Naive B cell (primary cell): ENCODE measurements at places on chromosomes 16 and 17. TPM values are rescaled to one million over a fixed set of nuclear protein-coding genes. Genes with fewer than 3 reads are reported as not detected.
A peak's percentile ranks its signal among the peaks of the same experiment; 100 is the strongest.

Gene C16orf74
- 174 TPM for polyA plus RNA-seq

DNA sequence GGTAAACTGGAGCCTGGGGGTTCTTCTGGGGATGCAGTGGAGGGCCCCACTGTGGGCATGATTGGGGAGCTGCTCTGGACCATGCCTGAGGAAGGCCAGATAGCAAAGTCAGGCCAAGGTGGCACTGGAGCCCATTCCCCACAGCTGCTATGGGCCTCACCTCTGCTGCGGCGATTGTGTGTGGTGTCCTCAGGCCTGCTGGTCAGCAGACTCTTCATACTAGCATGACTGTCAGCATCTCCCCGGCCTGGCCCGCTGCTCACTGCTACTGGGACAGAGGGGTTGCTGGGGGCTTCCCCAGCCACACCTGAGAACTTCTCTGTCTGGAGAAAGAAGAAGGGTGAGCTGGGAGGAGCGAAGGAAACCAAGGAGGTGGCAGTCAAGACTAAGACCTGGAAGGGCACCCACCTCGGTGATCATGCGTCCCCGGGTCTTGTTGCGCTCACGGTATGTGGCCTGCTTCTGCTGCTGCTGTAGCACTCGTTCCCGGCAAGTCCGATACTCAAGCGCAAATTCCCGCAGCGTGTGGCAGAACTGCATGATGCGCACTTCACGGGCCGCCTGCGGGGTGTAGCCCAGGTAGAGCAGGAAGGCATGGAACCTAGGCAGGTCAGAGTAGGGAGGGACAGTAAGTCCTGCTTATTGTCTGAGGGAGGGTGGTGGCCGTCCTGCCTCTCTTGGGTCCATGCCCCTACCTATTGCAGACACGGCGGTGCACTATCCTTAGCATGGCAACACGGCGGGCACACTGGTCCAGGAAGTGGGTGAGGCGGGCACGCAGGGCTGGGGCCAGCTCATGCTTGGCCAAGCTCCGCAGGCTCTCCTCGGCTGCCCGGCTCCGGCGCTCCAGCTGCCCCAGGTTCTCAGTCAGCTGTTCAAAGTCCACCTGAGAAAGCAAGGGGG is 3.2 kb downstream of the TMEM208 start:
- no peaks in the 10 kb centered on the region for H3K27me3 ChIP-seq
- peaks cover 3% of the 10 kb centered on the region for H3K36me3 ChIP-seq
- no peak for DNase-seq

- H3K27ac ChIP-seq = no peak overlapping the region
- no peaks in the 10 kb centered on the region for H3K27me3 ChIP-seq
- no peak for DNase-seq
- peaks cover 9% of the 10 kb centered on the region for H3K36me3 ChIP-seq
Observed at GRCh38 chr16:89426736-89427530, 63.4 kb downstream of the ANKRD11 start.

DNA sequence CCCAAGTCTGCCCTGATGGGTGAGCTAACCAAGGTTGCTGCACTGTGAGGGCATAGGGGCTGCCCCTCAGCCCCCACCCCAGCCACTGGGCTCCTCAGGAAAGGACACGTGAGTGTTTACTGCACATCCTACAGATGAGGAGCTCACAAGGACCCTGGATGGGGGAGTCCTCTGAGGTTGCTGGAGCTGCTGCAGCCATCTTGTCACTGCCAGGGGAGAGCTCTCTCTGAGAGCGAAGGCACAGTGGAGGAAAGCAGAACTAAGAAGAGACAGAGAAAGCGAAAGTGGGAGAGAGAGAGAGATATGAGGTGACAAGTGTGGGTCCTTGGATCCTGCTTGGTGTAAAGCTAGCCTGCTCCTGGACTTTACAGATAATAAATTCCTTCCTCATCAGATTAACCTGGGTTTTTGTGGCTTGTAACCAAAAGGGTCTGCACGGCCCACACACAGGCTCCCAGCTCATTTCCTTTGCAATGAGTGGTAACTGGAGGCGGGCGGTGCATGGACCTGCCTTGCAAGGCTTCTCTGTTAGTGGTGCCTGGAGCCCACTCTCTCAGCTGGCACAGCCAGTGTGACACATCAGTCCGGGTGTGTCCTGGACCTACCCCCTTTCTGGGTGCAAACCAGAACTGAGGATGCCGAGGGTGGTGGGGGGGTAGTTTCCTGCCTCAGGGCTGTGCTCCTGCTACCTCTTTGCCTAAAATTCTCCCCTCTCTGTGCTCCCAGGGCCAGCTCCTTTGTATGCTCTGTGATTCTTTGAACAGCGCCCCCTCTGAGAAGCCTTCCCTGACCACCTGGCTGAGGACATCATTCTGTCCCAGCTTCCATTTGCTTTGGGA is 14.2 kb downstream of the SNX20 start:
- H3K4me1 ChIP-seq = peaks cover 14% of the 10 kb centered on the region
- peaks cover 19% of the 10 kb centered on the region for H3K36me3 ChIP-seq
- H3K27me3 ChIP-seq = no peaks in the 10 kb centered on the region
- H3K4me3 ChIP-seq = peak overlapping the region; percentile 41
- DNase-seq = peak; percentile 25

GRCh38 chr16:56388209-56388608 is 37.1 kb downstream of the AMFR start:
- DNase-seq = no peak
- H3K27ac ChIP-seq = no peak overlapping the region
- H3K4me1 ChIP-seq = peaks cover 1% of the 10 kb centered on the region
- H3K27me3 ChIP-seq = no peaks in the 10 kb centered on the region
- H3K36me3 ChIP-seq = peaks cover 55% of the 10 kb centered on the region

- DNase-seq = no peak
- H3K27me3 ChIP-seq = no peaks in the 10 kb centered on the region
- no peak overlapping the region for H3K4me3 ChIP-seq
- no peak overlapping the region for H3K27ac ChIP-seq
- no peaks in the 10 kb centered on the region for H3K36me3 ChIP-seq
Observed at GRCh38 chr17:68453991-68454665, 3.2 kb downstream of the WIPI1 start.

Gene SDR42E2
- 0.21 TPM for polyA plus RNA-seq

Gene CCDC102A
- polyA plus RNA-seq = 3.8 TPM

GRCh38 chr16:30397056-30397455 is 1.8 kb downstream of the ZNF48 start:
- H3K4me3 ChIP-seq = peak overlapping the region; percentile 77
- no peak for DNase-seq
- H3K4me1 ChIP-seq = peaks cover 60% of the 10 kb centered on the region
- no peaks in the 10 kb centered on the region for H3K27me3 ChIP-seq
- H3K36me3 ChIP-seq = no peaks in the 10 kb centered on the region

DNA sequence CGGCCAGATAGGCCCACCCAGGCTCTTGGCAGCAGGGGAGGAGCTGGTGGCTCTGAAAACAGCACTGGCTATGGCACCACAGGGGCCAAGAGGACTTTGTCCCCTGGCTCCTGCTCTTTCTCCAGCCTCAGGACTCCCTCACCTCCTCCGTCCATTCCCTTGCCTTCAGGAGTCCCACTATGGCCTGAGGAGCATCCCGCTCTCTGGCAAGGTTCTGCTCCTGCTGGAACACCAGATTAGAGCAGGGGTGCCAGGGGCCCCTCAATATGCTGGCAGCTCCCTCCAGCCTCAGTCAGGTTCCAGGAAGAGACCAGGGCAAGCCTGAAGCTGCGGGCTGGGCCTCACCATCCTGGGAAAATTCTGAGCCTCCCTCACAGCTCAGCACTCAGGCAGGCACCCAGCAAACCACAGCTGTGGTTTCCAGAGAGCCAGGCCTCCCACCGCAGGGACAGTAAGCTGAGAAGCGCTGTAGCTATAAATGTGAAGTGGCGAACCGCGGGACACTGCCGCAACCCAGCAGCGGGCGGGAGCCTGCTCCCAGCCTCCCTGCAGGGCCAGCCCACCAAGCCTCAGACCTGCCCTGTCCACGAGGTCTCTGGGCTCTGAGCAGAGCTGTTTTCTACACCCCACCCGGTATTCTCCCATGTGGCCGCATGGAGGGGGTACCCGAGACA is 25.7 kb downstream of the C17orf100 start:
- peaks cover 9% of the 10 kb centered on the region for H3K4me1 ChIP-seq
- H3K27me3 ChIP-seq = peaks cover 21% of the 10 kb centered on the region
- H3K4me3 ChIP-seq = no peak overlapping the region

Gene GJC1
- not detected for polyA plus RNA-seq

DNA sequence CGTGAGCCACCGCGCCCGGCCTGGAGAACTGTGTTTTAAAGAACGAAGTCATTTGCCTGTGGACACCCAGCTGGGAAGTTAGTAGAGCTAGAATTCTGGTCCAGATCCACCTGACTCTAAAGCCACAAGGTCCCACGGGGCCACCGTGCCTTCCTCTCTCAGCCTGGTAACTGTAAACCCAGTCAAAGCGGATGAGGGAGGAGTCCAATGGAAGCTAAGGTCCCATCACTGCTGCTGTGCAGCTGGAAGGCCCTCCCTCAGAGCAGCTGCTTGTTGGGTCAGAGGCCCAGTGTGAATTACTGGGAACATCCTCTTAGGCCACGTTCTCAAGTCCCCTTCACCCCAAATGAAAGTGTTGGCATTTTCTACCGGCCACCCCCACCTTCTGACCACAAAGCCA is 48.8 kb upstream of the CACNG5 start:
- no peaks in the 10 kb centered on the region for H3K27me3 ChIP-seq
- H3K4me1 ChIP-seq = peaks cover 12% of the 10 kb centered on the region
- H3K36me3 ChIP-seq = no peaks in the 10 kb centered on the region
- DNase-seq = peak; percentile 23
- H3K4me3 ChIP-seq = no peak overlapping the region
- H3K27ac ChIP-seq = peak overlapping the region; percentile 34

Gene HSD11B2
- not detected for polyA plus RNA-seq

Gene TAF1C
- polyA plus RNA-seq = 7.2 TPM

DNA sequence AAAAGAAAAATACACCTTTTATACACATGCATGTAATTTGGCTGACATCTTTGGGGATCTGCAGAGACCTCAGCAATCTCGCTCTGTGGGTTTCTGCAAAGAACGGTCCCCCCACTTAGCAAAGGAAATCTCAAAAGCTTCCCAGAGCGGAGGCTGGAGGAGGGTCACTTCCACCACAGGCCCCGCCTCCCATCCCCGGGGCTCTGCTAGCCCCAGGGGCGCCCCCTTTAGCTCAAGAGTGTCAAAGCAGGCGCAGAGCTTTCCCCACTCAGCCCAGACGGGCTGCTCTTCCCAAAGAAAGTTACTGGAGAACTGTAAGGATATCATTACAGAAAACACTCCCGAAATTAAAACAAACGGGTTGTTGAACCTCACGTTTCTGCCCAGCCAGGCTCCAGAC is 11.4 kb downstream of the SLC13A5 start:
- H3K36me3 ChIP-seq = no peaks in the 10 kb centered on the region
- H3K4me3 ChIP-seq = no peak overlapping the region
- no peak for DNase-seq

Gene FBXO39
- not detected for polyA plus RNA-seq

DNA sequence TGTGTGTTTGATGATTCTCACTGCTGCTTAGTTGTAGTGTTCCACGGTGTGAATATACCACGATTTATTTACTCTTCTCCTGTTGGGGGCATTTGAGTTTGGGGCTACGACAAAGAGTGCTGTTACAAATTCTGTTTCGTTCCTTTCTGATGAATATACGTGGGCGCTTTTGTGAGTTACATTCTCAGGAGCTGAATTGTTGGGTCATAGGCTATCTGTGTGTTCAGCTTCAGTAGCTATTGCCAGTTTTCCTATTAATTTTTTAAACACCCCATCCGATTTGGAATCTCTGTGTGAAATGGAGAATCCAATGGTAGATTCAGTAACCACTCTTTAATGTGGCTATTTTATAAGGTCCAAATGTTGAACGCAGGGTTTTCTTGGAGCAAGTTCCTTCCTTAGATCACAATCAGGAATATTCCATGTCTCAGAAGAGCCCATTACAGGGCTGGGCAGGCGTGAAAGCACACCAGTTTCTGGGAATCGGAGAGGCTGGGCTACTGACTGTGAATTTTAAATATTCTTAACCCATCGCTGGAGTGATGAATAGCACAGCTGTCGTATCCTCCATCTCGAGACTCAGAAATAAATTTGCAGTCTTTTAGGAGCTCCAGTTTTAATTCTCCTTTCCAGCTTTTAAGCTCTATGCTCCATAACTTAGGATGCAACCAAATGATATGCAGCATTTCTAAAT is 115.9 kb downstream of the PITPNC1 start:
- H3K4me1 ChIP-seq = no peaks in the 10 kb centered on the region
- peaks cover 6% of the 10 kb centered on the region for H3K36me3 ChIP-seq
- no peak overlapping the region for H3K4me3 ChIP-seq

Gene PPY
- polyA plus RNA-seq = not detected

DNA sequence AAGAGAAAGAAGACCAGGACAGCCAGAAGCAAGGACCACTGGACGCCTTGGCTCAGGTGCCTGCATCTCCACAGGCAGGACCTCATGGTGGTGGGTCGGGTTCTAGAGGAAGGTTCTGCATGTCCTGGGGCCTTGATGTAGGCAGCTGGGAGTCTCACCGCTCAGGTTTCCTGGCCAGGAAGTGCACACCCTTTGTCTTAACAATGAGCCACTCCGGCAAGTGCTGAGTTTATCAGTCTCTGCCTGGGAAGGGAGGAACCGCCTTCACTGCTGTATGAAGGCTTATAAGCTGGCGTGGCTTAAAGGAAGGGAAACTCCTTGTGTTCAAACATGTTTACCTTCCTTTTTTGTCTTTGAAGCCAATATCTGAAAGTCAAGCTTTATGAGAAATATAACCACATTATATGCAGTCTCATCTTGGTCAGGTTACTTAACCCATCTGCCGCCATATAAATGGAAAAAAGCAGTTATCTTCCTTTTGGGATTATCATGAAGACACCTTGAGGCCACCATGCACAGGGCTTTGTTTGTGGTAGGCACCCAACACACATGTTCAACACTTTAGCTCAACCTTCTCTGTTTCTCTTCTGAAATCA is at the start of gene ST6GALNAC1:
Gene ST6GALNAC1, minus strand, starts transcription at position 205 of the 596 bp plus-strand sequence. Its CDS starts 119 bp downstream, at position 86.
- no peak within 1 kb of the TSS for H3K27ac ChIP-seq
- no peak for DNase-seq
- H3K27me3 ChIP-seq = peaks cover 14% of the 10 kb centered on the region
- H3K4me3 ChIP-seq = no peak within 1 kb of the TSS
- no peaks in the 10 kb centered on the region for H3K4me1 ChIP-seq

- H3K27me3 ChIP-seq = no peaks in the 10 kb centered on the region
- H3K4me1 ChIP-seq = no peaks in the 10 kb centered on the region
- peaks cover 17% of the 10 kb centered on the region for H3K36me3 ChIP-seq
- H3K27ac ChIP-seq = no peak overlapping the region
- no peak for DNase-seq
Observed at GRCh38 chr17:61770752-61771533, 92.4 kb downstream of the BRIP1 start.

Gene NEUROD2
- polyA plus RNA-seq = not detected

GRCh38 chr16:83351846-83352245 is 455.9 kb upstream of the HSBP1 start:
- H3K36me3 ChIP-seq = no peaks in the 10 kb centered on the region
- no peak overlapping the region for H3K27ac ChIP-seq
- no peak for DNase-seq
- no peaks in the 10 kb centered on the region for H3K4me1 ChIP-seq
- no peak overlapping the region for H3K4me3 ChIP-seq

GRCh38 chr16:83215406-83216001 is 588.7 kb downstream of the CDH13 start:
- peaks cover 4% of the 10 kb centered on the region for H3K27me3 ChIP-seq
- no peak overlapping the region for H3K27ac ChIP-seq
- H3K36me3 ChIP-seq = no peaks in the 10 kb centered on the region
- no peak overlapping the region for H3K4me3 ChIP-seq
- peak; percentile 1 for DNase-seq

Gene ADORA2B
- polyA plus RNA-seq = 1.6 TPM

Gene TIMP2
- 0.97 TPM for polyA plus RNA-seq
